NCI-H1436 treated with DMSO at 0.1 percent for 48 hours (cell line): ENCODE measurements at places on chromosomes 1 and 21.

GRCh38 chr1:109570414-109570813 lies 22.0 kb downstream of the GNAI3 start:
- DNase-seq = no peak

DNA sequence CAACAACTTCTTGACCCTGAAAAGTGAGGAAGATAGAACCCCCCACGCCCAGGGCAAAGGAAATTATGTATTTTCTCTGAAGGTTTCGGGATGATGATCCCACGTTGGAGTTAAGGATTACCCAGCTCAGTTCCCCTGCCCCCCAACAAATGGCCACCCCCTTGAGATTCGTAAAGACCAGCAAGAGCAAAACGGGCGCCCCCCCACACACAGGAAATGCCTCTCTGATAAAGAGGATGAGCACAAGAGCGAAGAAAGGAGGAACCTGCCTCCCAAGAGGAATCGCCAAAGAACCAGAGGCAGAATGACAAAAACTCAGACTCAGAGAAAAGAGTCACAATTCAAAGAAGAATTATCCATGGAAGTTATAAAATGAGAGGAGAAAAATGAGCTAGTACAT lies 576.9 kb downstream of the MATN1 start:
- DNase-seq = no peak

DNA sequence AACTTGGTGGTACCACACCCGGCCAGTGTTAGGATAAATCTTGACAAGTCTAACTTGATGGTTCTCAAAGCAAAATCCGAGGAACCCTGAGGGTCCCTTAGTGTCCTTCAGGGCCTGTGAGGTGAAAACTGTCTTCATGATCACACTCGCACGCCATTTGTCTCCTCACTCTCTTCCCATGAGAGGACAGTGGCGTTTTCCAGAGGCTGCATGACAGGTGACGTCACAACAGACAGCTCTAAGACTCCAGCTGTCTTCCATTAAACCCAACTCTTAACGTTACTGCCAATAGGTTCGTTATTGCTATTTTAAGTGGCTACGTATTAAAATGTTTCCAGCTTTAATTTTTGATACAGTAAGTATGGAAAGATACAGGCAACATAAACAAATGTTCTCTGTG lies 13.8 kb downstream of the CFAP74 start:
- no peak for DNase-seq

GRCh38 chr21:16837321-16837720 lies 675.5 kb upstream of the CXADR start:
- no peak for DNase-seq

DNA sequence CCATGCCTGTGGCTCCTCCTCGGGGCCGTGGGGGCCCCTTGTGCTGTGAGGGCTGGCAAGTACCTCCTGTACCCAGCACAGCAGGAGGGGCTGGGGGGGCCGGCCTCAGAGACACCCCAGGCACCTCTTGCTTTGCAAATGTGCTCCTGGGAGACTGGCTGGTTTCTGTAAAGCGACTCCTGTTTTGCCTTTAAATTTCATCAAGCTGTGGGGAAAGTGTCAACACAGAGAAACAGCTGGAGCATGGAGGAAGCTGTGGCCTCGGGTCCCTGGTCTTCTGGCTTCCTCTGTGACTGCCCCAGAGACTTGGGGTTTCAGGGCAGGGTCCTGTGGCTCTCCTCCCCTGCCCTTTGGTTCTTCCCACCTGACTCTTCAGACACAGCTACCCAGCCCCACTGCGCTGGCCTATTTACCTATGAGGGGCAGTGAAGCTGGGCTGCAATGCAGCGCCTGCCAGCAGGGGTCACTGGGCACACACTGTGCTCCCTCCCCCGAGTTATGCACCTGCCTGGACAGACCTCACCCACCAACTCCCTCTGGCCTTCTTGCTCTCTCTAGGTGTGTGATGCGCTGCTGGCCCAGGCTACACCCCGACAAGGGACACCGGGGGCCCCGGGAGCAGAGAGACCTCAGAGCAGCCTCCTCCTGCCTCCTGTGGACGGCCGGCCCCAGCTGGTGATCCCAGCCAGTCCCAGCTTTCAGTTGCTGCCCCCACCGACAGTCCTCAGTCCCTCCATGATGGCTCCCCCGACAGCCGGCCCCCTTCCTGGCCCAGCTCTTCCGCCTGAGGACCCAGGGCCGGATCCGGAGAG lies 17.6 kb upstream of the PEX10 start:
- DNase-seq = no peak

- no peak for DNase-seq
Measured at GRCh38 chr1:52877554-52877953, 35.0 kb downstream of the ZYG11A start.

- no peak for DNase-seq
Measured at GRCh38 chr1:65211331-65211730, 63.3 kb downstream of the AK4 start.

DNA sequence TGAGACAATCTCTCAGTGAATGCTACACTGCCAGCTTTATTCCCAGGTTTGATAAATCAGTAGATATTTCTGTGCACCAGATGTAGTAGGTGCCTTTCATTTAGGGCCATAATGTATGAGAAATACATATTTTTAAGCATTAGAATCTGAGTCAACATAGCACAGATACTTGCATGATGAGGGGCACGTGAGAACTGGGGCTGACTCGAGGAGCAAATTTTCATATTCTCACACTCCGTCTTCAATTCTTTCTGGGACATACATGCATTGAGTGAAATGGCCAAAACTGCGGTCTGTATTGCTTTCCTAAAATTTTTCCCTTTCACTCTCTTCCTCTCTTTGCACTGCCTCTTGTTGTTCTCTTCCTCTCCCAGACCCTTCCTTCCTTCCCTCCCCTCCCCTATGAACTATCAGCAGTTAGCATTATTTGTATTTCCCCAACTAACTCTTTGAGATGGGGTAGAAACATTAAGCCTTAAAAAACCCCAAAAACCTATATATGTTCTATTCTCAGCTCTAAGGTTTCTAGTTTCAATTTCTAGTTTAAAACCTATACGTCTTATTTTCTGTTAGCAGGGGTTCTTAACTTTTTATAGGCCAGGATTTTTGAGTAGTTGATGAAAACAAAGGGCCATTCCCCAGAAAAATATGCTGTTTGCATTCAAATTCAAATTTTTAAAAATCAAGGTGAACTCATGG lies 289.1 kb downstream of the PTBP2 start:
- no peak for DNase-seq

GRCh38 chr21:41164981-41165655 lies 2.8 kb upstream of the BACE2 start:
- no peak for DNase-seq

GRCh38 chr1:207495801-207496792 lies at the start of gene CR1:
CR1 (plus strand) TSS chr1:207496157; CDS start chr1:207496268, 111 bp downstream.
- DNase-seq = no peak

DNA sequence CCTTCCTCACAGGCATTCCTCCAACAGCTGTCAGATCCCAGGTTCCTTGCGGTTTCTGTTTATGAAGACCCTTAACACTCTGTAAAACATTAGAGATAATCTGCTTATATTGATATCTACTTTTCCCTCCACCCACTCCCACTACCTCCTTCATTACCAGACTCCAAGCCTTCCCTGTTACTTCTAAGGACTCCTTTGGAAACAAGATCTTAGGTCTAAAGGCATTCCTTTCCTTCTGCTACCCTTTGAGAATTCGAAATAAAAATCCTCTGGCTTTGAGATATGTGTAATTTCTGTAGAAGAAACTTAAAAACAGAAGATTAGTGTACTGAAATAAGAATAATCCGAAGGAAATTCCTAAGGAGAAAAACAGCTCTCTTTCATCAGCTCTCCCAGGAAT lies 23.7 kb upstream of the LYPLAL1 start:
- DNase-seq = no peak

DNA sequence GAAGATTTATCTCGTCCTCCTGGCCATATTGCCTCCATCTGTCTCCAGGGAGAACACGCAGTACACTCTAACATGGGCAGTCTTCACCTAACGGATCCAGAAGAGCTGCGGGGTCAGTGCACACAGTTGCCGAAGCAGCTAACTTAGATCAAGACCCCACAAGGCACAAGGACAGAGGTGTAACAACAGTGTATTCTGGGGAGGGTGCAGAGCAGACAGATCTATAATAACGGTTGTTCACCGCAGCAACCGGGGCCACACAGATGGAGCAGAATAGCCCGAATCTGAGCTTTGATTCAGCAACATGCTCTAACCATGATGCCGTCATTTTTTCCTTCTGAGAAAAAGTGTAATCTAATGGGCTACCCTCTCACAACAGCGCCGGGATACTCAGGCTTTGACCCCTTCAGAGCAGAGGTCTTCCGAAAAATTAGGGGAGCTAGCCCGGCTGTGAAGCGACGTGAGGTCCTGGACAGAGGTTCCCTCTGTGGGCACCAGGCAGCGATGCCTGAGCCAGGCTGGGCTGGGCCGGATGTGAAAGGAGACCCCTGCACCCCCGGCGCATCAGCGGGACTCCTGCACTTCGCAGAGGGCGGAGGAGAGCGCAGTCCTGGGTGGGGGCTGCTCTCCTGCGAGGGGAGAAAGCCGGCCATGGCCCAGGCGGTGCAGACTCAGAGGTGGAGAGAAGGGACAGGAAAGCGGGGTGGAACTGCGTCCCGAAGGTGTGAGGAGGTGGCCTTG lies 57.5 kb downstream of the BCL9 start:
- no peak for DNase-seq

- no peak for DNase-seq
Measured at GRCh38 chr1:41891199-41891896, 27.4 kb downstream of the HIVEP3 start.

DNA sequence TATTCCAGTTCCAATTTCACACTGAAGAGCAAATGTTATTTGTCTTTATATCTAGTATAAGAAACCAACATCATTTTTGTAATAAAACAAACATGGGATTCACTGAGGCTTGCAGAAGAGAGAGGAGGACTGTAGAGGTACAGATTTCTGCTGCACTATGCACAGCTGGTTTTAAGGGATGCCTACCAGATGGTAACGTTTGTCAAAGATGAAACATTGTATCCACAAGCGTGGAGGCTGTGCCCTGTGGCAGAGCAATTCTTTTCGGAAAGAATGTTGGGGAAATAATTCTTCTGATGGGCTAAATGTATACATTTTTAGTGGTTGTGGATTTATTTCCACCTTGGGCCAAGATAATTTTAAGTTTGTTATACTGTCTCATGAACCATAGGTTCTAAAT lies 272.4 kb downstream of the DUSP10 start:
- DNase-seq = no peak

GRCh38 chr1:186055846-186056245 lies 319.2 kb downstream of the TPR start:
- no peak for DNase-seq

DNA sequence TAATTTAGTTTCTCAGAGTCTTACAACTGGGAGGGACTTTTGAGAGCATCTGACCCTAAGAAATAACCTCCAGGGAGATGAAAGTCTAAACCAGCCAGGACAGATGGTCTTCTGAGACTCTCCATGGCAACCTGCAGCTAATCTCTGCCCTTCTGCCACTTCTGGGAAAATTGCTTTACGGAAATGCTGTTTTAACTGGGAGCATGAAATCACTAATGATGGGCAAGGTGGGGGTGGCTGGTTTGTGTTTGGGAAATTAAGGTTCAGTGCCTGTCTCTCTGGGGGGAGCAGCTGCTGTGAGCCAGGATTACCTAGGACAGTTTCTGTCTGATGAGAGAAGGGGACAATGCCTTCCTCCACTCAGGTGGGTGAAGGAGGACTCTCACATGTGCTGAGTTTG lies 33.2 kb downstream of the ROR1 start:
- DNase-seq = no peak

- no peak for DNase-seq
Measured at GRCh38 chr1:15702722-15703550, 18.8 kb downstream of the PLEKHM2 start.

DNA sequence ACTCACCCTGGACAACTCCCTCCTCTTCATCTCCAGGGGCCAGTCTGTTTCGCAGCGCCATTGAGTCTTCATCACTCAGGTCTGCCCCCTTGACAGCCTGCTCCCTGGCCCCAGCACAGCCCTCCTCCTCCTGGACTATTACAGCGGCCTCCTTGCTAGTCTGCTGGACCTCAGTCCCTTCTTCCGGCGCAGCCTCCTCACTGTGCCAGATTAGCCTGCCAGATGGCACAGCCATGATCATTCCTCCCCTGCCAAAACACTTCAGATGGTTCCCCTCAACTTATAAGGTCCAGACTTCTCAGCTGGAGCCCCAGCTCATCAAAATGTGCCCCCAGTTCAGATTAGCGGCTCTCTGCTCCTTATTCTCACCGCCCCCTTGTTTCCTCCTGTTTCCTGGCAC lies 7.0 kb upstream of the CELSR2 start:
- no peak for DNase-seq

- no peak for DNase-seq
Measured at GRCh38 chr1:65508051-65508450, 87.6 kb downstream of the LEPR start.

DNA sequence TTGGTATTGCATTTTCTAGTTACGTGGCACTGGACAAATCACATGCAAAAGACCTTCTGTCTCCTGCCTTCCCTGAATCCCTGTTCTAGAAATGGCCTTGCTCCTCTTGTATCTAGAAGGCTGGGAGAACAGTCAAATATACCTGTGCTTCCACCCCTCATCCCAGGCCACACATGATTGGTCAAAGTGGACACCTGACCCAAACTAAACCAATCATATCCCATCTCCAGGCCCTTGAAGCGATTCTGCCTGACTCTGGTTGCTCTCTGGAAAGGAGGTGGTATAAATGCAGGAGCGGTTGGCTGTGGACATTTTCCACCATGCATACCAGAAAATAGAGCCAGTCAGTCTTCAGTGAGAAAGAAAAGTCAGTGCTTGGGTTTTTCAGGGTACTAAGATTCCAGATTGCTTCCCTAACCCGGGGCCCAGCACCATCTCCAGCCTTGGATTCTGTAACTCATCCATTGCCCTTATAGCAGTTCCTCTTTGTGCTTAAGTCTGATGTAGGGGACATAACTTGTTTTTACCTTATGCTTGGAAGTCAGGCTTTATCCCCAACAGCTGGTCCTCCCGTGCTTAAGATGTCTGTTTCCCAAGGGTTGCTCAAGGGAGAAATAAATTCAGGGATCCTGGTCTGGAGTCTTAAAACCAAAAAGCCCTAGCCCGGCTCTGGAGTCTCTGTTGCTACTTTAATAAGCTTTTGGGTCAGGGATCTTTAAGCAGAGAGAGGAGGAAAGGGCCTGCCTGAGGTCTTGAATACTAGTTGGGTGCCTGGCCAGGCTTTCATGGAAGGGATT lies 7.7 kb upstream of the PHC2 start:
- no peak for DNase-seq

GRCh38 chr1:113058941-113059706 lies 13.9 kb upstream of the LRIG2 start:
- no peak for DNase-seq

- no peak for DNase-seq
Measured at GRCh38 chr1:25727635-25728286, 72.2 kb upstream of the SELENON start.

DNA sequence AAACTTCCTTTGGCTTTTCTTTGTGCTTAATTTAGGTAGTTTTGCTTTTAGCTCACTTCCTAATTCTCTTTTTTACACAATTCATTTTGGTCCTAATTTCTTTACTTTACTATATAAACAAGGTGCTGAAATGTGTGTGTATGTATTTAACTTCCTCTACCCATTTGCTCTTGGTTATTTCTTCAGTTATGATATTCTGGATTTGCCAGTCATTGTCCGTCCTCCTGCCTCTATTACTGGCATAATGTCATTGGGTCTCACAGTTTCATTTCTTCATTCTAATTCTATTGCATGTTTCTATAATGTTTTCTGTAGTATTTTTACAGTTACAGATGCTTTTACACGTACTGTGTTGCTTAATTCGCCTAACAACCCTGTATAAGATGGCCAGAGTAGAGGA lies 96.2 kb downstream of the ZMYM4 start:
- no peak for DNase-seq

GRCh38 chr1:39990428-39990827 lies 35.5 kb downstream of the MFSD2A start:
- DNase-seq = no peak

- no peak for DNase-seq
Measured at GRCh38 chr21:35643176-35643575, 417.1 kb downstream of the SETD4 start.
